ENCODE measurements at places on chromosomes 3 and 15.

GRCh38 chr3:184228376-184229137 is 828 bp upstream of the VWA5B2 start:
- DNase-seq: no peak

DNA sequence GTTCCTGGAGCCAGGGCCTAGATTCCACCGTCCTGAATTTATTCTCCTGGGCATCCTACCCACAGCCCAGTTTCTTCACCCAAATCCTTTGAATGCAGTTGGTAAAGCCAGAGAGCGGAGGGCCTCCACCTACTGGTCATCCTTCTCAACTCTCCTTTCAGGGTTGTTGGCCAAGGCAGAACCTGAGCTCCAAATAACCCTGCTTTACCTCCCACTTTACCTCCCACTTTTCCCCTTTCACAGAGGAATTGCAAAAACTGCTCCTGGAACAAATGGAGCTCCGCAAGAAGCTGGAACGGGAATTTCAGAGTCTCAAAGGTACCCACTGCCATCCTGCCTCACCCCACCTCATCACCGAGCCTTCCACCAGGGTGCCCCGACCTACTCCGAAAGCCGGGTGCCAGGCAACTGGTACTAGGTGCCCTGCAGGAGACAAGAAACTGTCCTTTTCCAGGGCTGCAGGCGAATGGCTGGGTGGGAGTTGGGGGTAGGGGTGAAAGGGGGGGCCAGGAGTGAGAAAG is 6.8 kb downstream of the SKOR1 start:
- no peak for DNase-seq

DNA sequence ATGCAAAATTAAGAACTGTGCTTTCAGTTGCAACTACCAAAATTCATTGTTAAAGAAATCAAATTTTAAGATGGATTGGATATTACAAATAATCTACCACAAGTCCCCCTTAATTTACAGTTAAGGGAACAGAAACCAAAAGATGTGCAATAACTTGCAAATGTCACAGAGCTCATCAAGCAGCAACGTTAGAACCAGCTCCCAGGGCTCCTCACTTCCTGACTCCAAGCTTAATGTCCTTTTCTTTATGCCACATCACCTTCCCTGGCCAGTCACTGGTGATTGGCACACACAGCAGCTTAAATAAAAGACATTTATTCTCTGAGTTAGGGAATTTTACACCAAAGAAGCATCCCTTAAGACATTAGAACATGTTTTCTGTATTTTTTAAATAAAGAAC is 159.7 kb downstream of the RSL24D1 start:
- no peak for DNase-seq

DNA sequence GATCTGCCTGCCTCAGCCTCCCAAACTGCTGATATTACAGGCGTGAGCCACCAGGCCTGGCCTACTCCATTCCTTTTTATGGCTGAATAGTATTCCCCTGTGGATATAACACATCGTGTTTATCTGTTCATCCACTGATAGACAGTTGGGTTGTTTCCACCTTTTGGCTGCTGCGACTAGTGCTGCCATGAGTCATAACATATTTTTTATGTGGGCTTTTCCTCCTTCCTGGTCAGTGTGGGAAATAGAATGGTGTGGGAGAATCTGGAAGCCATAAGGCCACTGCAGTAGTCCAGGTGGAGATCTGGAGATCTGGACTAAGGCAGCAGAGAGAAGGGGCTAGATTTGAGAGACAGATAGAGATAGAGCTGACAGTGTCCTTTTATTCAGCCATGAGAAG is 16.2 kb downstream of the LCMT2 start:
- no peak for DNase-seq

DNA sequence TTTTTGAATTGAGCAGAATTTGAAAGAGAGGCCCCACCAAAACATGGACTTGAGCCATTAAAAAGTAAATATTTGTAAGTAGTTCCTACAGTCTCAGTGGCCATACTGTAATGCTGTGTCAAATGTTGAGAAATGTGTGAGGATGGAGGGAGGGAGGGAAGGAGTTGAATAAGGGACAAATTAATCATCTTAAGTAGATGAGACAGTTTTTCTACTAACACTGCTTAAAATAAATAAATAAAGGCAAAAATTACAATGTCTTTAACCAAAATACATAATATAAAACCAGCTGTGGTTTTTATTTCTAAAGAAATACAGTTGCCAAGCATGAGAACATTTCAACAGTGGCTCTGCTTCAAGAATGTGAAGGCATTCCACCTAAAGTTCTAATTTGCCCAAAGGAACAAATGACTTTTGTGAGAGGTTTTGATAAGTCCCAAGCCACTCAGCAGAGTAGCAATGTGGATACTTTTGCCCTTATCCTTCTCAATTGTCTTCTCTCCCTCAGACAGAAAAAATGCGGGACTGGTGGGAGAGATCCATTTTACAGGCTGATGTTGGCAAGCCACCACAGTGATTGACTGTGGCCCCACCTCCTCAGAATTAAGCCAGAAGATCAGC is 427.0 kb upstream of the RARB start:
- DNase-seq: no peak

DNA sequence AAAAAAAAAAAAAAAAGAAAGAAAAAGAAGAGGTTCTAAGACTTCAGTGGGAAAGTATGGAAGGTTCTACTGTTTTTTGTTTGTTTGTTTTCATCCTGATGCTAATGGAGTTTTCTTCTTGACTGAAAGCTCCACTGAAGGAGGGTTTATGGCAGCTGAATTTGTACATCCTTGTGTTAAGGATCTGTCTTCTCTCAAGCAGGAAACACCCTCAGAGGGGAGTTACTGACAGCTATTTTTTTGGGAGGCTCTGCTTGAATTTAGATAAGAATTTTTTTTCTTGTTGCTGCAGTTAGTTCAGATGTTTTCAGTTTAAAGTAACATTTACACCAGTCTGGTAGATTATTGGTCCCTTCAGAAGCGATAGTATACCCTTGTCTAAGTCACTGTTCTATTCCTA is 325.3 kb downstream of the ROBO2 start:
- DNase-seq: no peak

DNA sequence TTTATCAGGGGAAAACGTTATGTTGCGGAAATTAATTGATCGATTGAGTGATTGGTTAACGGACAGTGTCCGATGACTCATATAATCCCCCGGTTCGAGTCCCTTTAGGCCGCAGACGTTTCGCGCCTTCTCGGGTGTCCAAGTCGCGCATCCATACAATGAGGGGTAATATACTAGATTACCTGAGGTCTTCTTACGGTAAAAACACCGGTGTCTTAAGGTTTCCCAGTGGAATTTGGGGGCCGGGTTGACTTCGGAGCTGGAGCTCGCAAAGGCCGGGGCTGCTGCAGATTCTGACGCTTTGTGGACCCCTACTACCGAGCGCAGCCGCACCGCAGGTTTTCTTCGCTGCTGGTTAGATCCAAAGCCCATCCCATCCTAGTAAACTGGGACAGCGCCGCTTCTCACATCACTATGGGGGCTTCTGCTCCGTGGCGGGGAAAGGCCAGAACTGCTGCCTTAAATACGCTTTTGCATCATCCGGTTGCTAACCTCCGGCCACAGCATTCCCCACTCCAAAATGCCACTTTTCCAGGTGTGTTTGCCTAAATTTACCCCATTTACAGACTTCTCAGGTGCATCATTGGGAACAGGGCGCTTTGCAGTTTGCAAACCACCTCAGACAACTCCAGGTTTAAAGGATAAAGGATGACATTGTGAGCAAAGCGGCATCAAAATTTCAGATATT is 858 bp upstream of the SACM1L start:
- peak; percentile 77 for DNase-seq

DNA sequence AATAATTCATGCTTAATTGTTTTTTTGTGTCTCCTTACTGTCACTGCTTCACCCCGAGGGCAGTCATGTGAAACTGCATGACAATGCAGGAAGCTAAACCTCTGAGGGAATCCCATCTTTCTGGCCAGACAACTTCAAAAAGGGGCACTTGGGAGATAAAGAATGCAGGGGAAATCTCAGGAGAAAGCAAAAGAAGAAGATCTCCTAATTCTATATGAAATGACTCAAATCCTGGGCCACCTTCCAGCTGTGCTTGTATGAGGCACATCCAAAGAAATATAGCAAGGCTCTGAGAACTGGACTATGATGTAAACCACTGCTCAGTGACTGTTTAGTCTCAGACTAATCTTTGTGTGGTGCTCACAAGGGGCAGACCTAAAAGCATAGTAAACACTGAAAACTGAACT is 22.6 kb upstream of the UMPS start:
- no peak for DNase-seq

GRCh38 chr3:71709908-71710511 is 15.2 kb downstream of the EIF4E3 start:
- no peak for DNase-seq

GRCh38 chr3:49930168-49930690 is 618 bp upstream of the MON1A start:
- DNase-seq: no peak

DNA sequence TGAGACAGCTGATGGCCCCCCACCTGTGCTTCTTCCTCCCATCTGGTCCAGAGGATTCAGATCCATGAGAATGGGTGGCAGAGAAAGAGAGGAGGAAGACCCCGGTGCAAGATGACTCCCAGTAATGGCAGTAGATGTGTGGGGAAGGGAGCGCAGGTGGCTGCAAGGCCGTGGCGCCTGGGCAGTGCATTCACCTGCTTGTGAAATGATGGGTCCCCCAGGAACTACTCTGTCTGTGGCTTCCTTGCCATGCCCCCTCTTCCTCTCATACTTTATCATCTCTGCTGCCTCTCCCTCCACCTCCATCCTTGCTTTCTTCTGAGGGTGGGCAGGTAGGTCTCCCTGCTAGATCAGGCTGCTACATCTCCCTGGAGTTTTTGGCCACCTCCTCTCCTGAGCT is 23.3 kb downstream of the ZNF710 start:
- DNase-seq: no peak

DNA sequence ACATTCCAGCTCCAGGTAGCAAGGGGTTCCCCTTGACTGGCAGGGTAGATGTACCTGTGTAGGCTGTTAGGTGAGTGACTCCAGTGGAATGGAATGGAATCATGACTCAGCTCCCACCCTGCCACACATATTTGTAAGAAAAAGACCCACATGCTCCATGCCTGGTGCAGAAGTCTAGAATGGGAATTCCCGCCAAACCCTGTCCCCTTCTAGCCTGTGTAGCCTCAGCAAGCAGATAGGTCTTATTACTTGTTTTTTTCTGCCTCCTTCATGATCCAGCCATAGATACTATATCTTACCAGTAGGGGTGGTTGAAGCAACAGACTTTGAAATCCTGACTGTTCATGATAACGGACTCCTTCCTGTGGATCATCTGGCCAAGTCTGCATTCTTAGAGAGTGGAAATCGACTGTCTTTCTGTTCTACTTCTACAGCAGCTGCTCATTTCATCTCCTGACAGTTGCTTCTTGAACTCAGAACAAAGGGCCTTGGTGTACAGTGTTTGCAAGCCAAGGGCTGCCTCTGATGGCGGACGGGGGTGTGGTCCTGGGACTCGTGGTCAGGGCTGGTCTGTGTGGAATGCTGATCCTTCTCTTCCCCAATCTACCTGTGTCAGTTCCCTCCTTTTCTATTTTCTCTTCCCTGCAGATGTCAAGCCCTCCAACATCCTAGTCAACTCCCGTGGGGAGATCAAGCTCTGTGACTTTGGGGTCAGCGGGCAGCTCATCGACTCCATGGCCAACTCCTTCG is 16.3 kb downstream of the SNAPC5 start:
- DNase-seq: peak; percentile 82

DNA sequence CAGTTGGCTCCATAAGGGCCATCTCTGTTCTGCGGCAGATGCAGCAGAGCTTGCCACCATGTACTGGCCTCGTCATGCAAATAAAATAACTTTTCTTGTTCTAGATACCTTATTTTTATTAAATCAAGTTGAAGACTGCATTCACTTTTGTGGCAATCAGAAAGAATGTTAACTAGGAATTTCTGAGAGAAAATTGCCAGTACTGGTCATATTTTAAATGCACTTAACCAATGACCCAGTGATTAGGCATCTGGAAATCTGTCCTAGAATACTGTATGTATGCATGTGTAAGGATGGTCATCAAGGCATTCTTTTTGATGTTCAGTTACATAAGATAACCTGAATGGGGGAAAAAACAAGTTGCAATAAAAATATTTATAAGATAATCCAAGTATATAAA is 34.2 kb upstream of the CSPG5 start:
- DNase-seq: no peak

- no peak for DNase-seq
These were observed 90.6 kb upstream of the TSC22D2 start for GRCh38 chr3:150317469-150317868.

GRCh38 chr15:90036806-90037510 is 35.8 kb downstream of the ZNF710 start:
- DNase-seq: no peak

DNA sequence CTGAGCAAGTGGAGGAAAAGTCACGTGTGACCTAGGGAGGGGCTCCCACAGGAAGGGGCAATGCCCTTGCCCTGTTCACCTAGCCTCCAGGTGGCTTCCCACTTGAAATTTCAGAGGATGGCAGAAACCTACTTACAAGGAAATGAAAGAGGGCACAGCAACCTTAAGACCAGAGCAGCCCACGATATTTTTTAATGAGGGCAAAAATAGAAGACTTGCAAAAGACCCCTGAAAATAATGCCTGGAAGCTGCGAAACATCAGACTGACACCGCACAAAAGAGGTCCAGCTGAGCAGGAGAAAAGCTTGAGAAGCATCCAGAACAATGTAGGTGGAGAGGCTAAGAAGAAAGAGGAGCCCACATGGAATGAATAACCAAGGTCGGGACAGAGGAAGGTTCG is 66.1 kb downstream of the KLF15 start:
- no peak for DNase-seq

GRCh38 chr15:51991141-51991540 is 19.6 kb upstream of the LEO1 start:
- DNase-seq: no peak

- no peak for DNase-seq
These were observed 86.7 kb upstream of the ZBED2 start for GRCh38 chr3:111681661-111682426.

DNA sequence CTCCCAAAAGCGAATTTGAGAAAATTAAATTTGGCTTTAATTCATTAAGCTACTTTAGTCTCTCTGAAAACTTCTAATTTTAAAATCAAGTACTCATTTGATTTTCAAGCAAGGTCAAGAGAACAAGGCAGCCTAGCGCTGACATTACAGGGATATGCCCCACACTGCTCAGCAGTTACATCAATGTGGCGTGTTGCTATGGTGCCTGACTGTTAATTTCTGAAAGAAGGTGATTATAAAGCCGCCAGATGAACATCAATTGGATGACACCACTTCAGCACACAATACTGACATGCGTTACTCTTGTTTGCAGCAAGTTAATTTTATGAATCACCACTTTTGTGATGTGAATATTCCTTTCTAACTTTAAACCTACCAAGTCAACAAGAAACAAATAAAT is 284.4 kb downstream of the FOXP1 start:
- no peak for DNase-seq

DNA sequence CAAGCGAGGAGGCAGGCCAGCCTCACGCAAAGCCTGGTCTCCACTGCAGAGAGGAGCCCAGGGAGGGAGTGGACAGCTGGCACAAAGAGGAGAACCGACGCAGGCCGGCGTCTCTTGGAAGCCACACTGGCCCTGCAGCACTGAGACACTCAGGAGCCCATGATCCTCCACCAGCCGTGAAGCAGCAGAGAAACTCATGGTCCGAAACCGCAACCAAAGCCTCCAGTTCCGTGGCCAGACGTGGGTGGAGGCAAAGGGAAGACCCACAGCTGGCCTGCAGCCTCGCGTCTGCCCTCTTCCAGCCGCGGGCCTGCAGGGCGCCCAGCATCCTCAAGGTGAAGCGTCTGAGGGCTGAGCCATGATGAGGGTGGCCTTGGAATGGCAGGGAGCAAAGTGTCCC is 62.2 kb upstream of the SEC61A1 start:
- DNase-seq: no peak
